Activated CD4-positive, alpha-beta T cell treated with anti-CD3 and anti-CD28 coated beads, Interleukin-2, amount 10 ng/mL, durations not matched to agents 7 days and 5 days (primary cell): ENCODE measurements at places on chromosomes 6 and 20. TPM values are rescaled to one million over a fixed set of nuclear protein-coding genes. Genes with fewer than 3 reads are reported as not detected.

Gene TRIM40
- total RNA-seq: not detected

Gene FAXC
- total RNA-seq: 0.07 TPM

Gene RFX6
- total RNA-seq: not detected

- no peaks in the 10 kb centered on the region for H3K36me3 ChIP-seq
- H3K27ac ChIP-seq: no peak overlapping the region
- no peaks in the 10 kb centered on the region for H3K4me1 ChIP-seq
- H3K27me3 ChIP-seq: peaks cover 5% of the 10 kb centered on the region
Measured at GRCh38 chr6:90765895-90766294, 179.0 kb upstream of the MAP3K7 start.

- no peak overlapping the region for H3K27ac ChIP-seq
- H3K4me1 ChIP-seq: no peaks in the 10 kb centered on the region
- DNase-seq: no peak
- no peak overlapping the region for H3K4me3 ChIP-seq
- H3K36me3 ChIP-seq: no peaks in the 10 kb centered on the region
- H3K27me3 ChIP-seq: no peaks in the 10 kb centered on the region
Measured at GRCh38 chr20:43140726-43141125, 49.0 kb downstream of the PTPRT start.

GRCh38 chr6:150528648-150529285 lies 70.9 kb upstream of the PLEKHG1 start:
- H3K36me3 ChIP-seq: no peaks in the 10 kb centered on the region
- peaks cover 13% of the 10 kb centered on the region for H3K27me3 ChIP-seq
- no peak overlapping the region for H3K4me3 ChIP-seq
- DNase-seq: no peak
- no peak overlapping the region for H3K27ac ChIP-seq
- H3K4me1 ChIP-seq: no peaks in the 10 kb centered on the region

GRCh38 chr20:52439375-52439774 lies 247.8 kb upstream of the ZFP64 start:
- peaks cover 4% of the 10 kb centered on the region for H3K27me3 ChIP-seq
- no peak overlapping the region for H3K27ac ChIP-seq
- no peaks in the 10 kb centered on the region for H3K4me1 ChIP-seq
- DNase-seq: no peak
- H3K4me3 ChIP-seq: no peak overlapping the region

GRCh38 chr20:45945678-45946148 lies 11.2 kb downstream of the PCIF1 start:
- H3K27ac ChIP-seq: no peak overlapping the region
- H3K27me3 ChIP-seq: no peaks in the 10 kb centered on the region
- H3K4me3 ChIP-seq: no peak overlapping the region
- H3K36me3 ChIP-seq: peaks cover 31% of the 10 kb centered on the region
- peaks cover 9% of the 10 kb centered on the region for H3K4me1 ChIP-seq

DNA sequence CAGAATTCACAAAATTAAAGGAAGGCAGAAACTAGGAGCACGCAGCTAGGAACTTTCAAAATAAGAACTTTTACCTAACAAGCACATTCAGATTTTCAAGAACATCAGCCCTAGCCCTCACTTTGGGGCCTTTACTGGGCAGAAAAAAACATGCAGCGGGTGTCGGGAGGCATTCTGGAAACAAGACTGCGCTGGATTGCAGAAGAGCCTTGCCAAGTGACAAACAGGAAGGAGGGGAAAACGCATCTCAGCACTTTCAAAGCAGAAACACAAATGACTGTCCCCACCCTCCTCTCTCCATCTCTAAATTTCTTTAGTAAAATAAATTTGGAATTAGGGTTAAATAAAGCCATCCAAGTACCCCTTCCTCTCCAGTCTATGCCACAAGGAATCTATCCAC lies 74.6 kb upstream of the RREB1 start:
- H3K4me1 ChIP-seq: no peaks in the 10 kb centered on the region
- H3K27me3 ChIP-seq: peaks cover 23% of the 10 kb centered on the region
- no peak overlapping the region for H3K4me3 ChIP-seq
- no peaks in the 10 kb centered on the region for H3K36me3 ChIP-seq
